Stimulated activated CD4-positive, alpha-beta T cell treated with anti-CD3 and anti-CD28 coated beads, Interleukin-1b, Interleukin-23, amount 100 ng/mL, for 1 hour (primary cell): ENCODE measurements at places on chromosomes 6 and 20.

DNA sequence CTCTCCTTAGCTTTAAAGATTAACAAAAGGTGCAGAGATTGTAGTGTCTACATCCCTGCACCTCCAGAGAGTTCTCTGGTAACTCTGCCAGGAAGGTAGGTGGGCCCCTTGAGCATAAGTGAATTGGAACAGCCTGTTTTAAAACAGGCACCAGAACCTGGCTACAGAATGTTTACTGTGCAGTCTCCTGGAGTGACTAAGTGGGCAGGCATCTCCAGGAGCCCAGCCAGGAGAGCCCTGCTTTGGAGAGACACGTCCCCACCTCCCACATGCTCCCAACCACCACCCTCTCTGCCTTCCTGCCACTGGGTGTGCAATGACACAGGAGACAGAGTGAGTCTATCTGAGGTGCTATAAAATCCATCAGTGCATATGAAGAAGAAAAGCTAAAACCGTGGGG is 110.3 kb upstream of the EYA4 start:
- DNase-seq, result no peak

DNA sequence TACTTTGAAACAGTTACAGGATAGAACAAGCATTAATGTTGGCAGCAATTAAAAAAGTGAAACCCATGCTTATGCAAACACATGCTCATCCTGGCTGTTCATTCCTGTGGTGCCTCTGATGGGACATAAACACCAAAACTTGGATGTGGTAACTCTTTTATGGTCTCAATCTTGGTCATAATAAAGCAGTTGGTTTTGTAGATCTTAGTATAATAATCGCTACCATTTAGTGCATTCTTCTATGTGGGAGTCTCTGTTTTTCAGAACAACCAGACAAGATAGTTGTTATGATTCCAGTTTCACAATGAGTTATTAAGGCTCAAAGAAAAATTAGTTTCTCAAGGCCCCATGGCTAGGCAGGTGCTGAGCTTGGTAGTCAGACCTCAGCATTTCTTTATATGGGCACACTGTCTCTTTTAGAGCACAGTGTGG is 184.0 kb downstream of the UTRN start:
- no peak for DNase-seq

- DNase-seq, result no peak
Measured at GRCh38 chr6:46174904-46175303, 4.1 kb upstream of the ENPP5 start.

GRCh38 chr6:108801366-108801765 is 46.9 kb upstream of the ARMC2 start:
- no peak for DNase-seq

DNA sequence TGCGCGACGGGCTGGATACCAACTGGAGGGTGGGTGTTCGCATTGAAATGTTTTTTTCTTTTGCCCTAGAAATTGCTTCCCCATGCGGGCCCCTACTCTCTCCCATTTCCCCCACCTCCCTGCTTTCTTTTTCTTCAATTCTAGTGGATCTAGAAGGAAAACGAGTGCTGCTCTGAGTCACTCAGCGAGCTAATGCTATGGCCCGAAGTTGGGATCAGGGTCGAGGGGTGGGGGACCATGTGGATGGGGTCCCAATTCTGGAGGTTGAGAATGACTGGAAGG is 71.5 kb downstream of the SOX4 start:
- no peak for DNase-seq

- DNase-seq, result no peak
Measured at GRCh38 chr20:36548006-36548315, 6.6 kb downstream of the MYL9 start.

GRCh38 chr6:108904741-108905140 is 56.5 kb downstream of the ARMC2 start:
- no peak for DNase-seq

DNA sequence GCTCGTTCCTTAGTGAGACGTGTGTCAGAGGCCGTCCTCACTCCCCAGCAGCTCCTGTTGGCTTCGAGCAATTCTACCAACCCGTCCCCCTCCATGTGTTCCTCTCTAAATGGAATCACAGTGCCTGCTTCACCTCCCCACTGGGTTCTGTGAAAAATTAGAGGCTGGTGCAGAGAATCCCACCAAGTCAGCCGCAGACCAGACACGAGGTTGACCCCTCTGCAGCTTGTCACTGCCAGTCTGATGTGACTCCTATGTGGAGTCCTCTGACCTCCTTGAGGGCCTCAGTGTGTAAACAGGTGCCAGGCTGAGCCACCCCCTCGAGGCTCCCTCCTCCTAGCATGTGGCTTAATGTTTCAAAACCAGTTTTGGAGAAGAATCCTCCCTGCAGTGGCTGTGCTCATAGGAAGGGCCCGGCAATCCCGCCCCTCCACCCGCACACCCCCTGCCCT is 12.6 kb upstream of the IRF4 start:
- no peak for DNase-seq

GRCh38 chr6:15510536-15511247 is 152.1 kb downstream of the DTNBP1 start:
- DNase-seq, result no peak

GRCh38 chr6:113719545-113719944 is 137.6 kb upstream of the MARCKS start:
- no peak for DNase-seq

DNA sequence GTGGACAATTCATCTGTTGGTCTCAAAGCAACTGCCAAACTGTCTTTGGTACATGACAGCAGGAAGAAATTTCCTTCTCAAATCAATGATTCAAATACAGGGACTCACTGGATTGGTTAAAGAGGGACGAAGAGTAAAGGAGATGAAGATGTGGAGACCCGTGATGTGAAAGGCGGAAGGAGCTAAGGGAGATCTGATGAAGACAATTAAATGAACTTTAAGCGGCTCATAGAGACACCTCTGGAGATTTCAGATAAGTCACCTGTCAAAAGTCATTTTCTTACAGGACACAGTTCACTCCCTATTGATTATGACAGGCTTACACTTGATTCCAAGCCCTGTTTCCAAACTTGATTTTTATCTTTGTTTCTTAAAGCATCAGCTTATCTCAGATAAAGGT is 466.3 kb downstream of the DOK5 start:
- no peak for DNase-seq
